ENCODE measurements at places on chromosomes 13 and 19.

- no peak for DNase-seq
Observed at GRCh38 chr19:51491586-51491985, 10.0 kb downstream of the SIGLEC12 start.

DNA sequence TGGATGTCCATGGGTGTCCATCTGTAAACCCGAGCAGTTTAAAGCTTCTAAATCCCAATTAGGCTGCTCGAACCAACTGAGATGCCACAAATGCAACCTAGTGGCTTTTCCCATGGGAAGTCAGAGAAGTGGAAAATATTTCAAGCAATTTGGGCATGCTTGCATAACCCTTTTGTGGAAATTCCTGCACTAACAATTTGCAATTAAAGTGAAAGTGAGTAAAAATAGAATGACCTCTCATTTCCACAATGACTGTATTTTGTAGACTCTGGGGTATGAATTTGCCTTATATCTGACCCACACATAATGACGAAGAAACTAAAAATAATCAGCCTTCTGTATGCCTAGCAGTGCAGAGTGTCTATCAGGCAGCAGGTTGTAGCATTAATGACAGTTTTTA lies 91.8 kb upstream of the TSC22D1 start:
- peak; percentile 53 for DNase-seq

- peak; percentile 27 for DNase-seq
Observed at GRCh38 chr19:33143897-33144405, 12.0 kb downstream of the WDR88 start.

- no peak for DNase-seq
Observed at GRCh38 chr13:94303644-94304174, 175.8 kb downstream of the DCT start.

- no peak for DNase-seq
Observed at GRCh38 chr13:34166406-34166805, 348.5 kb downstream of the RFC3 start.

DNA sequence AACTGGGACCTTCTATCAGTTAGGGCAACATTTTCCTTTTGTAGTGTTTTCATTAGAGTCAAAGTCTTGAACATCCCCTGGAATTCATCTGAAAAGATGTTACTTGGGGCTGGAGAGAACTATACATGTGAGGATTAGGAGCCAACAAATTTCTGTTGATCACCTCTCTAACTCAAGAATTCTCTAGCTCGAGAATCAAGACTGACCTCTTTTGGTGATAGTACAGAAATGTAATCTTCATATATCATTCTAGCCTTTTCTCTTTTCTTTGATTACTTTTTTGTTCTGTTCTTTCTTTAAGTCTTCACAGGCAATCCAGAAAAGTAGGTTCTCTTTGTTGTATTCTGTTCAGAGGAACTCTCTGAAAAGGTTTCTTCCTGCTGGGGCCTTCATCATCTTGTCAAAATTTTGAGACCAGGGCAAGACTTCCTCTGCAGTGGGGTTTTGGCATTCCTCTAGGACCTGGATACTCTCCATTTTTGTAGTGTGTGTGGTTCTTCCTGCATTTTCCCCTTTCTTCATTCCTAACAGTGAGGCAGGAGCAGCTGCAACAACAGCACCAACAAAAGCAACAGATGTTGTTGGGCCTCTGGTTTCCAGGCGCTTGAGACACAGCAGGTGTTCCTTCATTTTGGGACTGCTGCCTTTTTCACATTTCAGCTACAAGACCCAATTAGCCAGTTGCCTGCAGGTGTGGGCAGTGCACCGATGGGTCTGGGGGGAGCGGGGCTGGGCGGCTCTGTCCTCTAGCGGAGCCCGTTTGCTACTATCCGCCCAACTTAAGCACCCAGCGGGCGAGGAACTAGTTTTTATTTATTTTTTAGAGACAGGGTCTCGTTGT lies 26.2 kb downstream of the ELF1 start:
- DNase-seq, result peak; percentile 94

DNA sequence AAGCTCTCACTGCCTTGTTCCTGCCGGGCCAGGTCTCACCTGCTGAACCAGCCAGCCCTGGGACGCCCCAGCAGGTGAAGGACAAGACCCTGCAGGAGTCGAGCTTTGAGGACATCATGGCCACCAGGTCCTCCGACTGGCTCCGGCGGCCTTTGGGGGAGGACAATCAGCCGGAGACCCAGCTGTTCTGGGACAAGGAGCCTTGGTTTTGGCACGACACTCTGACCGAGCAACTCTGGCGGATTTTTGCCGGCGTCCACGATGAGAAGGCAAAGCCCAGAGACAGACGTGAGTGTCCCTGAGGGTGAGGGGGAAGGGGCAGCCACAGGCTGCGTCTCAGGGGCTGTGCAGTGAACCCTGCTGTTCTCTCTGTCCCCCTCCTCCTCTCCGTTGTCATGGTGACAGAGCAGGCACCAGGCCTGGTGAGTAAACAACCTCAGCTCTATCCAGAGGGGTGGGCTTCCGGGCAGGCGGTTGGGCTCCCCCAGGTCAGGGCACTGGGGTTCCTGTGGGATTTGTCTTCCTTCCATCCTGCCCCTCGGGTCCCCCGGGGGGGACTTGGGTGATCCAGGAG lies 9.7 kb downstream of the TLE6 start:
- no peak for DNase-seq

- peak; percentile 31 for DNase-seq
Observed at GRCh38 chr13:97224544-97225300, 2.6 kb downstream of the MBNL2 start.

DNA sequence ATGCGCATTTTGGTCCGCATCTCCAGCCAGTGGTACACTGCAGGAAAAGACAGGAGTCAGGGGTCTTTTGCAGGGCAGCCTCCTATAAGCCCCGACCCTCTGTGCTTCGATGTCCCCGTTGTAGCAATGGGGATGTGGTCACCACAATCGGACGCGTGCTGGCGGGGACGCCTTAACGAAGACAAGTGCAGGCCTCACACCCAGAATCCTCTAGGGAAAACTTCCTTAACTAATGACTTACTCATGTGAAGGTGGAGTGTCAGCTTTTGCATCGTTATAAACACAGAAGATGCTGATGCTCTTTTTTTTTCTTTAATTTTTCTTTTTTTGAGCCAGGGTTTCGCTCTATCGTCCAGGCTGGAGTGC lies 22.1 kb downstream of the VASP start:
- no peak for DNase-seq

All from LHCN-M2 (cell line).